Neural progenitor cell (in vitro differentiated cells): ENCODE measurements at places on chromosomes 11 and 22.
A peak's percentile ranks its signal among the peaks of the same experiment; 100 is the strongest.

DNA sequence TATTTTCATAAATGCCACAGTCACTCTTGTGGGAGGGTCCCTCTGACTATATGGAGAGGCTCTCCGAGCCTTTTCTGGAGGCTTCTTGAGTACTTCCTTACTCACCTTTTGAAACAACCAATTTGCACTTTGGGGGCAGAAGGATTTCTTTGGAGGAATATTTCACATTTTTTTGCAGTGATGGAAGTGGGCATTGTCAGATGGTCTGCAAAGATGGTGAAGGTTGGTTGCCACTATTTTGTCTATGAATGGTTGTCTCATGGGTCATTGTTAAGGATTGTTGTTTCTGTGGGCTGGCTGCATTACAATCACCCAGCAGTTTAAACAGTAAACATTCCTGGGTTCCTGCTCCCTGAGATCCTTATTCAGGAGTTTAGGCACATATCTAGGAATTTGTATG, 388.2 kb downstream of the TMEM135 start:
- no peak for DNase-seq

GRCh38 chr11:640021-640706, 3.1 kb downstream of the DRD4 start:
- DNase-seq: peak; percentile 46

DNA sequence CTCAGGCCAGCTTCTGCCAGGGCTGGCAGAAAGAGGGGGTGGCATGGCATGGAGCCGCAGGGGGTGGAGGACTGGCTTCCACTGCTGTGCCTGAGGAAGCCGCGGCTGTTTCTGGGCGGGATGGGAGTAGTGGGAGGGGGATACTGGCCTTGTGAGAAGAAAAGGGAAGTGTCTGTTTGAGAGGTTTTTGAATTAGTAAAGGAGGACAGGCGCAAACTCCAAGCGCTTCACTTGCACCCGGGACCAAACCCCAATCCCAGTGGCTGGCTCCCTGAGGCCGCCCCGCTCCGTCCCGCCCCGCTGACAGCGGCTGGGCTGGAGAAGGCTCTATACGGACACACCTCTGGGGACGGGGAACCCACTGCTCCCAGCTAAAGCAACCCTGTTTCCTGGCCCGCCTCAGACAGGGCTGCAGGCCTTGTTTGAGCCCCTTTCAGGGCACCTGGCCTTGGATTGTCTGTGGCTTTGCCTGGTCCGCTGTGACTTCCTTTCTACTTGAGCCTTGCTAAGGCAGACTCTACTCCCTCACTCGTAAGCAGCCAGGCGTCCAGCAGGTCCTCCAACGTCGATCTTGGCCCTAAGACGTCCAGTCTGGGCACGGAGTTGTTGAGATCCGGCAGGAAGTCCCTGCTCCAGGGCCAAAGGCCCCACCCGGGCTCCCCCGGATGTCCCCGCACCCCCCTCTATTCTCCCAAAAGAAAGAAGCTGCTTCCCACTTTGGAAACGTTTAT, 2.2 kb downstream of the APOA1 start:
- no peak for DNase-seq

- DNase-seq: peak; percentile 21
Observed at GRCh38 chr11:57167125-57167846, 14.5 kb upstream of the LRRC55 start.
